Activated gamma-delta T cell treated with anti-CD3 and anti-CD28 coated beads, Interleukin-2, amount 50 U/mL, for 16 hours (primary cell): ENCODE measurements at places on chromosomes 6 and 20.

DNA sequence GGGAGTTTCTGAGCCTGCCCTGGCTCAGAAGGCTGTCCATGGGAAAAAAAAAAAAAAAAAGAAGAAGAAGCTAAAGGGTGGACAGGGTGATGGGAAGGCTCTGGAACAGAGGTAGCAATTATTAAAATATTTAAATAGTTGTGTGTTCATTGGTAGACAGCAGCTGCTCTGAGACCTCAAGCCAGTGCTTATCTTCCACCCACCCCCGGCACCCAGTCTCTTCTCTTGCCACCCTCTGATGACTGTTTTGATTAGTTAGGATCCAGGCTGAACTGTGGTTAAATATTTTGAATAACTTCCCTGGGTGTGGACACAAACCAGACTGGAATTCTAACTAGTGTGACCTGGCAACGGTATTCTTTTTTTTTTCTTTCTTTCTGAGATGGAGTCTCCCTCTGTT is 16.9 kb upstream of the SRSF3 start:
- DNase-seq: no peak

GRCh38 chr20:4959592-4959991 is 41.7 kb downstream of the SLC23A2 start:
- DNase-seq: no peak

- no peak for DNase-seq
Measured at GRCh38 chr6:51528556-51528955, 558.9 kb downstream of the PKHD1 start.

GRCh38 chr20:62946918-62947317 is 5.6 kb upstream of the SLC17A9 start:
- no peak for DNase-seq

GRCh38 chr6:46734867-46735719 is at the start of gene PLA2G7:
Gene PLA2G7, minus strand, starts transcription at chr6:46735375. Its CDS starts 12,484 bp downstream, at chr6:46722891.
- DNase-seq: no peak

GRCh38 chr6:137792160-137793033 is 74.7 kb upstream of the TNFAIP3 start:
- no peak for DNase-seq

GRCh38 chr6:52363228-52363867 is 1.4 kb downstream of the PAQR8 start:
- DNase-seq: no peak
